ENCODE measurements at places on chromosomes 6 and 20.
A peak's percentile ranks its signal among the peaks of the same experiment; 100 is the strongest.

GRCh38 chr20:22462975-22463914 lies 121.1 kb downstream of the FOXA2 start:
- no peak for DNase-seq

- DNase-seq, result peak; percentile 38
Measured at GRCh38 chr6:148530394-148530953, 187.8 kb downstream of the SASH1 start.

DNA sequence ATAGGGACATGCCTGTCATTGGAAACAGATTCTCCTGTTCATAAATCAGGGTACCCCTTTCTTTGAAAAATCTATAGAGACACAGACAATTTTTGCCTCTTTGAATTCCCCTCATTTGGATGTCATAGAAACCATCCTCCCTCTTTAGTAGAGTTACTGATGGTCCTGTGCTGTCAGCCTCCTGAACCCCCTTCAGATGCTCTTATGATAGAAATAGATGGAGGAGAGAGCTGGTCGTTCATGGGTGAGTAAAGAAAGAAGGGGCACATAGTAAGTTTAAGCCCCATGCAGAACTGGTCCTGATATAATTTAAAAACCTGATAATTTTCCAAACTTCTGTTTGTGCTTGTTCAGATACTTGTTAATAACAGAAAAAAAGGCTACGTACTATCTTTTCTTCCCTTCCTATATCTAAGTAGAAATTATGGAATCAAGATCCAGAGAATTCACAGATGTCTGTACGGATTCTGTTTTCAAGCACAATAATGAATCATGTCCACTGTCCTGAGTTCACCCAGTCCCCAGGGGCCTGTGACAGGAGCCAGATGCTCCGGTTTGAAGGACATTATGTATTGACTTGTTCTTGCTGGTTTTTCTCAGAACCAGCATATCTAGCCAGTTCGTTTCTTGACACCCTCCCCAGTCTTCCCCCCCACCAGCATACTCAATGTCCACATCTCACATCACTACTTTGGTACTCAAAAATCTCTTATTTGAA lies 78.1 kb downstream of the NCOA7 start:
- no peak for DNase-seq

DNA sequence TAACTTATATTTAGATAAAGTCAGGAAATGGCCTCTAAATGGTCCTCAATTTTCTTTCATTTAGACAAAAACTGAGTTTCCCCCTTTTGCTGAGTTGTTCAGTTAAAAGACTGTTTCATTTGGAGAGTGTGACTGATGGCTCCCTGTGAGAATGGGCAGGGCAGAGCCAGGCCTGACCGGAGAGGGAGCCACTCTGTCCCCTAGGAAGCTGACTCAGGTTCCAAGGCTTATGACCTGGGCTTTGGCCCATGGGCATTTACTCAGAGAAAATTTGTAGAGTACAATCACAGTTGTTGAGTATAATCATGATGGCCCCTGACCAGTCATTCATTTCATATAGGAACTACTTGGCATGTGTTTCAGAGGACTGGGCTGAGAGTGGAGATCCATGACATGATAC lies 37.0 kb upstream of the AIG1 start:
- no peak for DNase-seq

- no peak for DNase-seq
Measured at GRCh38 chr6:85797993-85798392, 155.3 kb upstream of the SYNCRIP start.

- DNase-seq, result no peak
Measured at GRCh38 chr6:15956205-15957106, 172.4 kb upstream of the MYLIP start.

GRCh38 chr6:36386495-36387439 lies 702 bp downstream of the ETV7 start:
- peak; percentile 32 for DNase-seq

GRCh38 chr20:62606551-62607201 lies 35.6 kb upstream of the SLCO4A1 start:
- DNase-seq, result no peak

- DNase-seq, result peak; percentile 68
Measured at GRCh38 chr6:129598244-129599187, 111.5 kb downstream of the ARHGAP18 start.

GRCh38 chr20:49633643-49634042 lies 65.7 kb upstream of the PTGIS start:
- DNase-seq, result no peak

GRCh38 chr6:111782887-111783466 lies 90.3 kb downstream of the FYN start:
- DNase-seq, result no peak

GRCh38 chr20:45111799-45112471 lies 3.0 kb downstream of the WFDC5 start:
- no peak for DNase-seq

GRCh38 chr6:24900917-24901697 lies 34.7 kb downstream of the RIPOR2 start:
- no peak for DNase-seq

DNA sequence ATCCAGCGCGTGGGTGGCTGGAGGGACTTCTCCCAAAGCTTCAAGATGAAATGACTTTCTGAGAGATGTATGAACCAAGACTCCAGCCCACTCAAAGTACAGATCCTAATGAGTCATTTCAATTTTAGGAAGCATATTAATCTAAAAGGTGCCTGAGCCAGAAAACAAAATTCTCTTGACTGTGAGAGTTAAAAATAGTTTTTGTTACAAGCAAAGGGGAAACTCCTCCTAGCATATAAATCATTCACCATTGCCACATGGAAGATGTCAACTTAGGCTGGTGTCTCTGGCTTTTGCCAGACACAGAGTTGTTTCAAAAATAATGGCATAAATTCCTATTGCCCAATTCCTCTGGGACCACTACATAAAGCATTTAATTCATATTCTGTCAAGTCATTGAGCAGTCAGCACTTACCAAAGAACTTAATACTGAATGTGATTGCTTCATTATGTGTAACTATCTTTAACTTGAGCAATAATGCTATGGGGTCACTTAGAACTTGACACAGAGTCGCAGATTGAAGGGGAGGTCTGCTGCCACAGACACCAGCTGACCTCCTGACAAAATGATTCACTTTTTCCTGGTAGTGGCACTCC lies 280.6 kb downstream of the SLC35F1 start:
- DNase-seq, result peak; percentile 52

GRCh38 chr6:136007345-136007744 lies 155.8 kb downstream of the PDE7B start:
- peak; percentile 17 for DNase-seq

DNA sequence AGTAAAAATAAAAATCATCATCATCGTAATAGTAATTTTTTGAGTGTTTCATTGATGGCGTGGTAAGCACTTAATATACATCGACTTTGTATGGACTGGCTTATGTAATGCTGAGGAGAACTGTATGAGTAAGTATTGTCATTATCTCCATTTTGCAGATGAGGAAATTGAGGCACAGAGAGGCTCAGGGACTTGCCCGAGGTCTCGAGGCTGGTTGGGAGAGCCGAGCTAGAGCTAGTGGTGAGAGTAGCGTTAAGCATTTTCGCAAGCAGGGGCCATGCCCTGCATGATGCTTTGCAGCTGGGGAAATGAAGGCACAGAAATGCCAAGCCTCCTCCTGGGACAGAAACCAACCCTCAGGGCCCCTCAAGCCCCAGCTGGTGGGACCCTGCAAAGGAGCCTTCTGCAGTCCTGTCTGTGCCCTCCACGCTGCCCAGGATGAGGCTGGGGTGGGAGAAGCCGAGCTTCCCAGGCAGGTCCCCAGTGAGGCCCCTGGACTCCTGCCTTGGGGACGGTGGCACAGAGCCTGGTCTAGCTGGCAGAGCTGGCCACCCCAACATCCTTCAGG lies 31.1 kb upstream of the STX16 start:
- no peak for DNase-seq

- DNase-seq, result no peak
Measured at GRCh38 chr6:90148867-90149266, 147.8 kb downstream of the BACH2 start.

DNA sequence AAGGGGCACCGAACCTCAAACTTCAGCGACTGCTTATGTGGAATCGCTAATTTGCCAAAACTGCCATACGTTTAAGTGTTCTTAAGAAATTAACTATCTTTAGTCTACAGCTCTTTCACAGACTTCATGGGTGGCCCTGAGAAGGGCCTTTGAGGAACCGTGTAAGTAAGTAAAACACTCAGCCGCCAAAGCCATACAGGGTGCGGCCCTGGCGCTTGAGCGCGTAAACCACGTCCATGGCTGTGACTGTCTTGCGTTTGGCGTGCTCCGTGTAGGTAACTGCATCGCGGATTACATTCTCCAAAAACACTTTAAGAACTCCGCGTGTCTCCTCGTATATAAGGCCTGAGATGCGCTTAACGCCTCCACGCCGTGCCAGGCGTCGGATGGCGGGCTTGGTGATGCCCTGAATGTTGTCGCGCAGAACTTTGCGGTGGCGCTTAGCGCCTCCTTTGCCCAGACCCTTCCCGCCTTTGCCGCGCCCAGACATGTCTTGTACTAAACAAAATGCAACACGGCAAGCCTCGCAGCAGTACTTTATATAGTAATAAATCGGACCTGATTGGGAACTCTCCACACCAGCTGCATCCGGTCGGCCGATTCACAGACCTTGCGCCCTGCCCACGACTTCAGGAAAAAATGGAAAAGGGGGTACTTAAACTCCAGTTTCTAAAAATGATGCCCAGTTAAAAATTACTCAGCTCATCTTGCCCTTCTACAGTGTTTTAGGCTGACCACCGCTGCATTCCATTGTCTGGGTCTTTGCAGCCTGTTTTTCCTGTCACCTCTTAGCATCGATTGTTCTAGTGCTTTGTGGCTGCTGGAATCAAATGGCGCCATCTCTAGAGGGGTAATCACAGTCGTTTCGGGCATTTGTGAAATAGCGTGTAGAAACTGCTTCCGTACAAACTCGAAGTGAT lies 38.9 kb downstream of the OR2B2 start:
- DNase-seq, result peak; percentile 76

- no peak for DNase-seq
Measured at GRCh38 chr6:156729248-156729647, 47.9 kb upstream of the ARID1B start.

- no peak for DNase-seq
Measured at GRCh38 chr6:11273406-11274065, 41.1 kb upstream of the NEDD9 start.

DNA sequence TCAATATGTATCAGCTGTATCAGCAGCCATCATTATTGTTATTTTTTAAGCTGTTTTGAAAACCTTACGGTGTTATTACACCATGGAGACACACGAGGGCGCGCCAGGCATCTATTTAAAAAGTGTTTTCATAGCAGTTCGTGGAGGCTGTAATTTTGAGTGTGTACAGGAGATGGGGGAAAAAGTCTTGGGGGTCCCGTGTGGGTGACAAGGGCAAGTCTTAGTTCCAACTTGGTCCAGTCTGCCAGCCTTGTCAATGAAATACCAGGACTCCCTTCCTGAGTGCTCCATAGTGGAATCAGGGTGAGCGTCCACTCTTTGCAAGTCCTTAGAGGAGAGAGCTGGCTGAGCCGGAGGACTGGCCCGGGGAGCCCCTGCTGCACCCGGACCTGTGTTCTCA lies 43.3 kb downstream of the SLC2A10 start:
- DNase-seq, result peak; percentile 78

GRCh38 chr6:167782698-167783517 lies 43.8 kb upstream of the AFDN start:
- no peak for DNase-seq
